ENCODE measurements at places on chromosomes 1 and 21. TPM values are rescaled to one million over a fixed set of nuclear protein-coding genes. Genes with fewer than 3 reads are reported as not detected.

Gene KCNA3
- 61.7 TPM for total RNA-seq

Gene PPFIA4
- total RNA-seq = 38.1 TPM

Gene SPRR2B
- not detected for total RNA-seq

Gene TBX19
- total RNA-seq = 6.1 TPM

DNA sequence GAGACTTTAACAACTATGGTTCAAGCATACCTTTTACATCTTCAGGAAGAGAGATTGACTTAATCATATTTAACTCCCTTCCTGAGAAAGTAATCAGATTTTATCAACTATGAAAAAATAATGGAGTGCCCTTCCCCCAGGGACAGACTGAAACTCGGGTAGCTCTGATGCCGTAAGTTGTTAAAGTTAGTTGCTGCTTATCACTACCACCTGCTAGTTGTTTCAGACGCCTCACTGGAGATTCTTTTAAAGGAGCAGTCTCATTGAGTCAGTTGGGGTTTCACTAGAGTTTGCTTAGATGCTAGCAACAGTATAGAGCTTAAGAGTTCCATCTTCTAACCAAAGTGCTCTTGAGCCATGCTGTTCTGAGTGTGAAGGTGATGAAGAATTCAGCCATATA lies 17.0 kb upstream of the TRAF5 start:
- no peak for ATAC-seq

DNA sequence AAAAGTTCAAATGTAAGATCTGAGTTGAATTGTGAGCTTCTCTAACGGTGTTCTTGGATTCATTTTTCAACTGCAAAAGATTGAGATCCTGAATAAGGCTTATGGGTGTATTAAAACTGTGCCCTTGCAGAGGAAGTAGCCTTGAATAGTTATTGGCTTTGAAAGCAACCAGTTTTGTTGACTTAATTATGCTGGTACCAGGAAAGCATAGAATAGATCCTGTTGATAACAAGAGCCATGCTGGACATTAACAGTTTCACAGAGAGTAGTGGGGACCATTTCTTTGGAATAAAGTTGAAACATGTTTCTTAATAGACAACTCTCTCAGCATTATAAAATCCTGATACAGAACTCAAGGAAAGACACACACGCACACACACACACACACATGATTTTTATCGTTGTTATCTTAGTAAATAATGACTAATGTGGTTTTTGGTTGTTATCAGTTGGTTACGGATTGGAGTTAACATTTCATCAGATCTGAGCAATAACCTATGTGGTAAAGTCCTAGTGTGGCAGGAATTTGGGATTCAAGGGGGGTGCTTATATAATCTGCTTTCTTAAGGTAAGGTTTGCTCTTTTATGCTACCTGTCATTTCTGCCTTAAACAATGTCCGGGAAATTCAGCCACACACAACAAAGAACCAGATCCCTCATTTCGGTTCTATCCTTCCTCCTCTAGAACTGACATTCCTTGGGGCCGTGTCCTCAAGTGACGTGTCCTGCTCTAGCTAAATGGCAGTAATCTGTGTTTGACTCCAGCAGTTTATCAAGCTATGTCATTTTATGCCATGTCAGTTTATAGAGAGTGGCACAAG lies 330.9 kb downstream of the CHRM3 start:
- peak; percentile 5 for ATAC-seq

DNA sequence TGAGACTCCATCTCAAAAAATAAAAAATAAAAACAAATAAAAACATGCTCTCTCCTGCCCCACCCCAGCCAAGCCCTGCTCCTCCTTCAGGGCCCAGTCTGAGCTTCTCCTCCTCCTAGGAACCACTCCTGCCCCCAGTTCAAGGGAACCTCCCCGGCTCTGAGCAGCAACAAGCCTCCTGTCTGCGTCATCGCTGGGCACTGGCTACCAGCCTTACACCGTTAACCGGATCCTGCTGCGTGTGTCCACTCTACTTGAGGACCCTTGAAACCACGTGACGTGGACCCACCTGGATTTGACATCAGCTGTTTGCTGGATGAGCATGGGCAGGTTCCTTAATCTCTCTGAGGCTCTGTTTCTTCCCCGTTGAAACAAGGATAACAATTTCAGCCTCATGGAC lies 1.6 kb upstream of the TAS1R2 start:
- no peak for ATAC-seq

- peak; percentile 82 for ATAC-seq
Measured at GRCh38 chr1:207454046-207454964, at the start of gene CR2. CR2 (plus strand) TSS chr1:207454328; CDS start chr1:207454419, 91 bp downstream.

DNA sequence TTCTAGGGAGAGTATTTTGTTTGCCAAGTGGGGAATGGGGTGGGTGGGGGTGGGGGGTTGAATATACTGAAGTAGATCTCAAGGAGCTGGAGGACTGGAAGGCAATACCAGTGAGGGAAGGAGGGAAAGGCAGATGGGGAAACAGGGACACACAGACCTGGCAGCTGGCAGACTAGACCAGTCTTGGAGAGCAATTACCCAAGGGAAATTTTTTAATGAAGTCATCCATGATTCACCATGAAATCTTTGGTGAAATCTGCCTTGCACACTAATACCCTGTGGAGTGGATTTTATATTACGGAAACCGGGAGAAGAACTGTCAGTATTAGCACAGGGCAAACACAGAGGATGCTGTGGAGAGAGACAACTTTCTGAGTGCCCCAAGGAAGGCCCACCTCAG lies 29.7 kb upstream of the MARK1 start:
- ATAC-seq = no peak

DNA sequence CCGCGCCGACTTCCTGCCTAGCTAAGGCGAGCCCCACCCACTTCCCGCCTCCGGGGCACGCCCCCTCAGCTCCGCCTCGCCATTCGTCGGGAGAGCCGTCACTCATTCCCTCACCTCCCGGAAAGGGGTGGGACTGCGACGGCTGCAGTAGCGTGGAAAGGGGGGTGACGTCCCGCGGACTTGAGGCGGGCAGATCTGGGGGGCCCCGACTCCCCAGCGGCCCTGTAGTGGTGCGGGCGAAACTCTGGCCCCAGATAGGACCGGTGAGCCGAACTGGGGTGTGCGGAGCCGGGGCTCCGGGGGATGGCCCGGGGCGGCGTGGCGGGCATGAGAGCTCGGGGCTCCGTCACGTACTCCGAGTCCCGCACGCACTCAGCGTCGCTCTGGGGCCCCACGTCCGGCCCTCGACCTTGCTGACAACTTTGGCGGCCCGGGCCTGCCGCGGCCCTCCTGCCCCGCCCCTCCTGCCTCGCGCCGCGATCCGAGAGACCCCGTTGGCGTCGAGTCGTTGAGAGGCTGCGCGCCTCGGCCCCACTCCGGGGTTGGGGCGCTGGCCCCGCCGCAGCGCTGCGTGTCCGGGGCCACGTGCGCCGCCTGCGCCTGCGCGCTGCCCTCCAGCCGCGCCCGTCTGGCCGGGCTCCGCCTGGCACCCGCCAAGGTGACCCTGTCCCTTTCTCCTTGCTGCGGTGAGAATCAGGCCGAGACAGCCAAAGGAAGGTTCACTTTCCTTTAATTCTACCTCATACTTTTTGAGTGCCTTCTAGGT lies 395 bp upstream of the ENO1 start:
- peak; percentile 72 for ATAC-seq

DNA sequence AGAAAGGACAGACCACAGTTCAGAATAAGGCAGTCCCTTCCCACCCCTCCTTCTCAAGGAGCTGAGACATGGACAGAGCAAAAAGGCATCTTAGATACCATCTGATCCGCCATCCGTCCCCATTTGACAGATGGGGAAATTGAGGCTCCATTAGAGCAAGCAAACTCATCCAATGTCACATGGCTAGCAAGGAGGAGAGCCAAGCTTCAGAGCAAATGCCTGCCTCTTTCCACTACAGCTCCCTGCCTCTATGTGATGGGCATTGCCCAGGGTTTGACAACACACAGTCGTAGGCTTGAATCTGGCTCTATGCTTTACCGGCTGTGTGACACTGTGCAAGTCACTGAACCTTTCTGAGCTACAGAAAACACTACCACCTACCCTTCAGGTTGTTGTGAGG lies 3.9 kb downstream of the SLC30A2 start:
- no peak for ATAC-seq

GRCh38 chr1:81797701-81798100 lies 3.0 kb upstream of the ADGRL2 start:
- no peak for ATAC-seq
